H1 (cell line): ENCODE measurements at places on chromosomes 4 and X. TPM values are rescaled to one million over a fixed set of nuclear protein-coding genes. Genes with fewer than 3 reads are reported as not detected.
A peak's percentile ranks its signal among the peaks of the same experiment; 100 is the strongest.

GRCh38 chr4:83723609-83724008 lies 187.7 kb downstream of the GPAT3 start:
- DNase-seq, result no peak
- H3K27ac ChIP-seq, result no peak overlapping the region
- H3K27me3 ChIP-seq, result no peaks in the 10 kb centered on the region
- H3K4me3 ChIP-seq, result no peak overlapping the region
- no peaks in the 10 kb centered on the region for H3K36me3 ChIP-seq
- H3K4me1 ChIP-seq, result no peaks in the 10 kb centered on the region

GRCh38 chr4:152028131-152028530 lies 267.3 kb upstream of the GATB start:
- H3K4me3 ChIP-seq, result no peak overlapping the region
- DNase-seq, result no peak
- H3K27ac ChIP-seq, result no peak overlapping the region
- no peaks in the 10 kb centered on the region for H3K27me3 ChIP-seq
- no peaks in the 10 kb centered on the region for H3K36me3 ChIP-seq

GRCh38 chrX:154799556-154800348 lies 5.5 kb downstream of the MPP1 start:
- no peaks in the 10 kb centered on the region; the same call in 1 of the 2 replicates for H3K4me1 ChIP-seq
- no peak overlapping the region for H3K27ac ChIP-seq
- H3K27me3 ChIP-seq, result no peaks in the 10 kb centered on the region
- no peak for DNase-seq
- no peak overlapping the region for H3K4me3 ChIP-seq

GRCh38 chr4:33302321-33302720 lies 2582.2 kb downstream of the PCDH7 start:
- H3K4me1 ChIP-seq, result no peaks in the 10 kb centered on the region
- H3K27ac ChIP-seq, result no peak overlapping the region
- no peaks in the 10 kb centered on the region for H3K36me3 ChIP-seq
- no peak for DNase-seq
- no peak overlapping the region for H3K4me3 ChIP-seq
- H3K27me3 ChIP-seq, result no peaks in the 10 kb centered on the region

DNA sequence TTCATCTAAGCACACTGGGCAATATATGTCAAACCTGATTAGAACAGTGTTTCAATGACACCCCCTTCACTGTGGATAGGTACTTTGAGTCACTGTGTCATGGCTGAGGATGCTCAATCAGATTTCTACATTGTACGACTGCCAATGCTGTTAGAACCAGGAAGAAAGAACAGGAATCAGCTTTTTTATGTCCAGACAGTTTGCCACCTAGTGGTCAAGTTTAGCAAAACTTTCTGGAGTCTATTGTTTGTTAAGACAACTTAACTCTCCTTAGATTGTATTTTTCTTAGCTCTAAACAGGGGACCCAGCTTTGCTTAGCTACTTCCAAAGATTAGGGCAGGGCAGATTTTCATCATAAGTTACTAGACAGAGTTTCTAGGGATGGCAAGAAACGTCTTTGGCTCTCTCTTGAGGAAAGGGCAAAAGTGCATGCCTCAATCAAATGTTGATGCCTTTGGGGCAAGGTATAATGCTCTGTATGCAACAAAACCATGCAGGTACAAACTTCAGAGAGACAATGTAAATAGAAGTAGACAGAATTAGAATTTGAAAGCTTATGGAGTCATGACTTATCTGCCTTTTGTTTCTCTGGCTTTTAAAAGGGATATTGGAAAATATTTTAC lies 40.5 kb upstream of the BMP3 start:
- no peaks in the 10 kb centered on the region for H3K36me3 ChIP-seq
- peak; percentile 15 for DNase-seq
- no peaks in the 10 kb centered on the region for H3K27me3 ChIP-seq
- H3K4me1 ChIP-seq, result 0 out of 2 replicates have a peak, but pooled peaks cover 3% of the 10 kb centered on the region
- no peak overlapping the region for H3K27ac ChIP-seq

TKTL1 gene
- not detected in 2 replicates for total RNA-seq

TKTL2 gene
- not detected in 2 replicates for total RNA-seq

DNA sequence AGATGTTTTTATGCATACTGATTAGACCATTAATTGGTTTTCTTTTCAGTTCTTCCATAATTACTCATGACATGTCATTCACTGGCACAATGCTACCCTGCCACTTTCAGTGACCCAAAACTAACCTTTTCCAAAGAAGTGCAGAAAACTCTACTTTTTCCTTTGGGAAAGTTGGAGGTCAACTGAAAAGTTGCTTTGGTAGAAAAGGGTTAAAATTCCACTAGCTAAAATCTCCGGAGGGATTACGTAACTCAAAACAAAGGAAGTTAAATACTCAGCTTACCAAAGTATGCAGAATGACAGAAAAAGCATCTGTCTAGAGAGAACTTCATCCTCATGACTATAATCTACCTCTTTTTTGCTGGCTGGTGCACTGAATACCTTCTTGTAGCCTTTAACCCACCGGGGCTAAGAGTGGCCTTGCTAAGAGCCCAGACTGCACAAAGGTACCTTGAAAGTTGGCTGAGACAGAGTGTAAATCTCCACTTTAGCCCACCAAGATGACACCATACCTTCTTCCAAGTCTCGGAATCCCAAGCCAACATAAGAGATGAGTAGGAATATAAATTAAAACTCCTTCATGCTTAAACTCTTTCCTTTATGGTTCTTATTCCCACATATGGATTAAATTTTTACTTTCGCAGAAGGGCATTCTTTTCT lies 1099.5 kb upstream of the INTU start:
- H3K4me3 ChIP-seq, result no peak overlapping the region
- DNase-seq, result no peak
- H3K27me3 ChIP-seq, result no peaks in the 10 kb centered on the region
- H3K27ac ChIP-seq, result no peak overlapping the region

DNA sequence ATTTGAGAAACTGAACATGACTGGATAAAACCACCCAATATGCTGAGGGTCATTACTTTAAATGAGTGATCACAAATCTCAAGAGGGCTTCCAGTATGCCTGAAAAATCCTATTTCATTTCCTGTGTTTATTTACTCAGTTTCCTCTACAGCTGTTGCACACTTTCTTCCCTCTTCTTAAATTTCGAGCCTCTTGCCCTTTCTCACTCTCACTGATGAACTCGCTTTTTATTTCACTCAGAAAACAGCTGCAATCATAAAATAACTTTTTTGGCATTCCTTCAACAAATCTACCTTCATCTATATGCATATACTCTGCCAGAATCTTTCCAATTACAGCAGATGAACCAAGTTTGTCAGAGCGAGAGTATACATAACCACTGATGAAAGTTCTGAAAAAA lies 101.3 kb downstream of the EIF4E start:
- no peak overlapping the region for H3K27ac ChIP-seq
- H3K36me3 ChIP-seq, result no peaks in the 10 kb centered on the region
- no peaks in the 10 kb centered on the region for H3K27me3 ChIP-seq
- H3K4me3 ChIP-seq, result no peak overlapping the region
- H3K4me1 ChIP-seq, result no peaks in the 10 kb centered on the region
- DNase-seq, result no peak

- H3K36me3 ChIP-seq, result no peaks in the 10 kb centered on the region
- H3K27ac ChIP-seq, result no peak overlapping the region
- peak overlapping the region; percentile 46 for H3K4me3 ChIP-seq
- H3K4me1 ChIP-seq, result peaks cover 11% of the 10 kb centered on the region; the same call in 1 of the 2 replicates
- no peaks in the 10 kb centered on the region; the same call in 1 of the 2 replicates for H3K27me3 ChIP-seq
These were observed 118.2 kb upstream of the KIT start for GRCh38 chr4:54539500-54540029.

- no peaks in the 10 kb centered on the region for H3K27me3 ChIP-seq
- no peak overlapping the region for H3K27ac ChIP-seq
- H3K36me3 ChIP-seq, result no peaks in the 10 kb centered on the region
- no peak overlapping the region for H3K4me3 ChIP-seq
- peaks cover 12% of the 10 kb centered on the region; the same call in 1 of the 2 replicates for H3K4me1 ChIP-seq
These were observed 132.1 kb upstream of the LDB2 start for GRCh38 chr4:17030543-17030942.

GRCh38 chr4:129140521-129140920 lies 44.6 kb downstream of the C4orf33 start:
- no peak overlapping the region for H3K27ac ChIP-seq
- H3K4me3 ChIP-seq, result no peak overlapping the region
- no peaks in the 10 kb centered on the region for H3K4me1 ChIP-seq
- no peak for DNase-seq
- H3K27me3 ChIP-seq, result no peaks in the 10 kb centered on the region

CTAG1A gene
- total RNA-seq, result not detected in 2 replicates

FMR1NB gene
- total RNA-seq, result not detected in 2 replicates

SLC25A14 gene
- total RNA-seq, result 14.2 and 15.2 TPM in 2 replicates

ALPK1 gene
- total RNA-seq, result 0.43 and 0.44 TPM in 2 replicates

DNA sequence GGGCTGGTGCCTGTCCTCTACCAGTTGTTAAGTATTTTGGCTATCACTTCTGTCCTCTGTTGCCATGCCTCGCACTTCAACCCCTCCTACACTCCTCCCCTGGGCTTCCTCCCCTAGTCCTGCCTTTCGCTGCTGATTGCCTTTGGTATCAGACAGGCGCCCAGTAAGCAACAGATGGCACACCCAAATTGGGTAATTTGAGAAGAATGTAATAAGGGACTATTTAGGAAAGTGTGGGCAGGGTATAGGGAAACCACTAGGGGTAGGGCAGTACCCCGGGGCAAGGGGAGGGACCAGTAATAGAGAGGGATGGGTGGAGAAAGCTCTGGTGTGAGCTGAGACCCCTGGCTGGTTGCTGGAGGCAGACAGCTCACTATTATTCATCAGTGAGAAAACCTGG lies 172.7 kb upstream of the USP9X start:
- H3K36me3 ChIP-seq, result no peaks in the 10 kb centered on the region
- H3K27me3 ChIP-seq, result no peaks in the 10 kb centered on the region
- H3K4me1 ChIP-seq, result no peaks in the 10 kb centered on the region
- no peak overlapping the region for H3K27ac ChIP-seq
- no peak for DNase-seq
